Naive thymus-derived CD4-positive, alpha-beta T cell (primary cell): ENCODE measurements at places on chromosomes 1 and 21. TPM values are rescaled to one million over a fixed set of nuclear protein-coding genes. Genes with fewer than 3 reads are reported as not detected.

GRCh38 chr1:99723251-99723650, 43.2 kb downstream of the FRRS1 start:
- no peaks in the 10 kb centered on the region for H3K27me3 ChIP-seq
- no peaks in the 10 kb centered on the region for H3K36me3 ChIP-seq
- no peak overlapping the region for H3K27ac ChIP-seq
- no peaks in the 10 kb centered on the region for H3K4me1 ChIP-seq
- H3K4me3 ChIP-seq = no peak overlapping the region

The DYRK1A gene
- 7.6 TPM for polyA plus RNA-seq

The AIM2 gene
- not detected for polyA plus RNA-seq

DNA sequence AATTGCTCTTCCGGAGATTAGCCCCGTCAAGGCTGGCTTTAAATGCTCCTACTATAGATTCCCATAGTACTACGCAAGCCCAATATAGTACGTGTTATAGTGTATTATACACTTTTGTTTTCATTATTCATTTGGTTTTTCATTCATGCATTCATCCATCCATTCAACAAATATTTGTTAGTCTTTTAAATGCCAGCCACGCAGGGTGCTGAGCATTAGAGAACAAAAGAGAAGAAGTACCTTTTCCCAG, 513 bp upstream of the RAB3GAP2 start:
- DNase-seq = no peak
- H3K27me3 ChIP-seq = no peaks in the 10 kb centered on the region
- H3K36me3 ChIP-seq = no peaks in the 10 kb centered on the region
- peak overlapping the region; percentile 98 for H3K27ac ChIP-seq

GRCh38 chr1:246146804-246147523, 360.1 kb downstream of the SMYD3 start:
- DNase-seq = no peak
- H3K27ac ChIP-seq = no peak overlapping the region
- no peak overlapping the region for H3K4me3 ChIP-seq
- H3K36me3 ChIP-seq = no peaks in the 10 kb centered on the region
- no peaks in the 10 kb centered on the region for H3K27me3 ChIP-seq

DNA sequence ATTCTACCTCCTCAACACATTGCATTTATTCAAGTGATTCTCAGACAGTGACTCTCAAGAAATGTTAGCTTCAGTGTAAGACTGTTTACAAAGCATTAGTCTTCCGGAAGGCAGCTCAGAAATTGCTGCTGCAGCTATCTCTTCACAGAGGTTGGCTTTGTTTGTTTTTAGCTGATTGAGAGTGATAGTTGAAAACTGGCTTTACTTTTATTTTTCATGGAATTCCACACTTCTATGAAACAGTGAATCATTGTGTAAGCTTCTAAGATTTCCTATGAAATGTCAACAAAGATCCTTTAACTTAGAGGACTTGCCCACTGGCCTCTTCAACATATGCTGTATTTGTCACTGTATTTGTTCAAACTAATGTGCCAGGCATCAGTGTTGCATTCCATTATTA, 121.3 kb downstream of the TNNI3K start:
- H3K36me3 ChIP-seq = no peaks in the 10 kb centered on the region
- H3K27ac ChIP-seq = no peak overlapping the region
- no peak for DNase-seq
- no peaks in the 10 kb centered on the region for H3K4me1 ChIP-seq
- H3K27me3 ChIP-seq = no peaks in the 10 kb centered on the region

- peak overlapping the region; percentile 62 for H3K4me3 ChIP-seq
- H3K4me1 ChIP-seq = peaks cover 22% of the 10 kb centered on the region
- no peaks in the 10 kb centered on the region for H3K27me3 ChIP-seq
- DNase-seq = peak; percentile 18
- peaks cover 17% of the 10 kb centered on the region for H3K36me3 ChIP-seq
- H3K27ac ChIP-seq = peak overlapping the region; percentile 72
Observed at GRCh38 chr21:43866659-43867331, 1.8 kb downstream of the AGPAT3 start.

GRCh38 chr1:32900371-32900955, 726 bp downstream of the TMEM54 start:
- peaks cover 11% of the 10 kb centered on the region for H3K27me3 ChIP-seq
- DNase-seq = no peak
- H3K4me3 ChIP-seq = peak overlapping the region; percentile 30
- no peaks in the 10 kb centered on the region for H3K36me3 ChIP-seq
- H3K4me1 ChIP-seq = peaks cover 5% of the 10 kb centered on the region

DNA sequence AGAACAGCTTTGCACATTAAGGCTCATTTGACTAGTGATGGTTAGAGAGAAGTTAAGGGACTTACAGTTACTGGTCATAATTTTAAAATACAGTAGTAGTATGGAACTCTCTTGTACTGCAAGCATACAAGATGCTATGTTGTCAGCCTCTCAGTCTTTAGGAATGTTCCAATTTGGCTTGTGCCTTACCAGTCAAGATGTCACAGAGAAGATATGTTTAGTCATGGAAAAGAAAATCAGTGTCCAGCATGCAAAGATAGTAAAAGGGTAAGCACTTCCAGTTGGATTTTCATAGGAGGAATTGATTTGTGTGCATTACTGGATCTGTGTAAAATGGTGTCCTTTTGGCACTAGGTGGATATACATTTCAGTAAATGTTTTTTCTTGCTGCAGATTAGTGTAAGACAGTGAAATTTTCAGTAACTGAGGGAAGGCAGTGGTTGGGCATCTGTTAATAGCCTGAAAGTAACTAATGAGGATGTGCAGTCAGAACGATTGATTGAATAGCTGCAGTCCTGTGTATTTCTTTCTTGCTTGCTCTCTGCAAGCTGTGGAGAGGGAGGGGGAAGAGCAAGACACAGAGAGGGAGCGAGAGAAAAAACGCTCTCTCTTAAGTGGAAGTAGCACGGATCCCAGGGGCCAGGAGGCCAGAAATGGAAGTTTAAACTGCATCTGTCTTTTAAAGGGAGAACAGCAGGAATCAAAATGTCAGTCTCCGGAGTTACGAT, 108.2 kb downstream of the CLEC20A start:
- no peaks in the 10 kb centered on the region for H3K36me3 ChIP-seq
- no peaks in the 10 kb centered on the region for H3K4me1 ChIP-seq
- no peak for DNase-seq
- H3K4me3 ChIP-seq = no peak overlapping the region
- H3K27me3 ChIP-seq = no peaks in the 10 kb centered on the region
- H3K27ac ChIP-seq = no peak overlapping the region

DNA sequence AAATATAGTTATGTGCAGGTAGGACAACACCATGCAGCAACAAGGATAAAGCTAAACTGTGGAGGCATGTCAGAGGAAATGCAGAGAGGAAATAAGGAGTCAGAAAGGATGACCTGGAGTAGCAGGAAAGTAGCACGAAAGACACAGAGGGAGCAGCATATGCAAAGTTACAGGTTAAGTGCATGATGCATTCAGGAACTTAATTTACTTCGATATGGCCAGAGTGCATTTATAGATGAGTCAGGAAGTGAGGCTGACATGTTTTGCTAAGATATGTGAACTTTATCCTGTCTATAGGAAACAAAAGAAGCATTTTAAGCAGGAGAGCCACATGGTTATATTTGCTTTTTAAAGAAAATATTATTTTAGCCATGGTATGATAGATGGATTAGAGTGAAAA, 15.4 kb upstream of the MUTYH start:
- no peak for DNase-seq
- H3K27ac ChIP-seq = no peak overlapping the region
- H3K27me3 ChIP-seq = no peaks in the 10 kb centered on the region
- H3K36me3 ChIP-seq = no peaks in the 10 kb centered on the region
- no peaks in the 10 kb centered on the region for H3K4me1 ChIP-seq

DNA sequence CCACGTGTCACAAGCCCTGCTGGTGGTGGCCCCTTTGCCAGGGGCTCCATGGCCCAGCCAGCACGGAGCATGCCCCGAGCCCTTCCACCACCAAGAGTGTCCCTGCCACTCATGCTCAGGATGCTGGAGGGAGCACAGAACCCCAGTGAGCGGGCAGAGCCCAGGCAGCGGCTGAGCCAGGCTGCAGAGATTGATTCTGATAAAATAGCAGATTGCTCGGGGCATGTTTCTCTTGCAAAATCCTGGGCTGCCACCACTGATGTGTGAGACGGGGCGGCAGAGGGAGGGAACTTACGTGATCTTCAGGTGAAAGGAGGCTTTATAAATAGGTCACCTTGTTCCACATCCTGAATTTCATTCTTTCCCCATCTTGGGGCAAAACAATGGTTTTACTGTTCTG, 53.2 kb downstream of the SPSB1 start:
- no peak overlapping the region for H3K4me3 ChIP-seq
- H3K36me3 ChIP-seq = no peaks in the 10 kb centered on the region
- H3K27me3 ChIP-seq = no peaks in the 10 kb centered on the region
- DNase-seq = no peak
- no peak overlapping the region for H3K27ac ChIP-seq

- H3K27me3 ChIP-seq = no peaks in the 10 kb centered on the region
- no peak overlapping the region for H3K4me3 ChIP-seq
- no peak overlapping the region for H3K27ac ChIP-seq
- no peak for DNase-seq
- no peaks in the 10 kb centered on the region for H3K4me1 ChIP-seq
Observed at GRCh38 chr21:18417141-18417790, 13.7 kb upstream of the TMPRSS15 start.

DNA sequence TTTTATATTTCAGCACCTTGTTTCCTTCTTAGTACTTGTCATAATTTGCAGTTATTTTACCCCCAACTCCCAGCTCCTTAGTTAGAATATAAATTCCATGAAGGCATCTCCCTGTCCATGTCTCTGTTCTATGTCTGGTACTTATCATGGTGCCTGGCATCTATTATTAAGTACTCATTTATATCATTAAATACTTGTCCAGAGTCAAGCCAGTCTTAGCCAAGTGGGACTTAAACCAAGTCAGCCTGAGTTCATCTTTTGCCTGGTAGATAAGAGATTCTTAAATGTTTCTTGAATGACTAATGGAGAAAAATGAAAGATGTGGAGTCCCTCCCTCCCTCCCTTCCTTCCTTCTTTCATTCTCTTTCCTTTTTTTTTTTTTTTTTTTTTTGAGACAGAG, 9.4 kb downstream of the SLC25A44 start:
- H3K27me3 ChIP-seq = no peaks in the 10 kb centered on the region
- H3K4me1 ChIP-seq = peaks cover 3% of the 10 kb centered on the region
- DNase-seq = no peak

DNA sequence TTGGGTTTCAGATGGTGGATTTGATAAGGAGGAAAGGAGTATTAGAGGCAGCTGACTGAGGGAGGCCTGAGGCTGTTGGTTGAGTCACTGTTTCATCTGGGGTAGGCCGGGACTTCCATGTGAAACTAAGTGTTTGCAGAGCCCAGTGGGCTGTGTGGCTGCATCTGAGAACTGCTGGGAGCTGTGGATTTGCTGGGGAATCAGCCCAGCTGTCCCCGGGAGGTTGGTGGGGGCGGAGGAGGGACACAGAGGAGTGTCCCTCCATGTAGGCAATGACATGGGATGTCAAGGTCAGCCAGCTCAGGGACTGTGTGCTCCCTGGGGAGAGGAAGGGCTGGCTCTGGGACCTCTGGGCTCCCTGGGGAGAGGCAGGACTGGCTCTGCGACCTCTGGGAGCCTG, 36.4 kb downstream of the SLC2A7 start:
- no peak overlapping the region for H3K4me3 ChIP-seq
- no peaks in the 10 kb centered on the region for H3K36me3 ChIP-seq
- DNase-seq = no peak
- peaks cover 4% of the 10 kb centered on the region for H3K4me1 ChIP-seq
- no peak overlapping the region for H3K27ac ChIP-seq

DNA sequence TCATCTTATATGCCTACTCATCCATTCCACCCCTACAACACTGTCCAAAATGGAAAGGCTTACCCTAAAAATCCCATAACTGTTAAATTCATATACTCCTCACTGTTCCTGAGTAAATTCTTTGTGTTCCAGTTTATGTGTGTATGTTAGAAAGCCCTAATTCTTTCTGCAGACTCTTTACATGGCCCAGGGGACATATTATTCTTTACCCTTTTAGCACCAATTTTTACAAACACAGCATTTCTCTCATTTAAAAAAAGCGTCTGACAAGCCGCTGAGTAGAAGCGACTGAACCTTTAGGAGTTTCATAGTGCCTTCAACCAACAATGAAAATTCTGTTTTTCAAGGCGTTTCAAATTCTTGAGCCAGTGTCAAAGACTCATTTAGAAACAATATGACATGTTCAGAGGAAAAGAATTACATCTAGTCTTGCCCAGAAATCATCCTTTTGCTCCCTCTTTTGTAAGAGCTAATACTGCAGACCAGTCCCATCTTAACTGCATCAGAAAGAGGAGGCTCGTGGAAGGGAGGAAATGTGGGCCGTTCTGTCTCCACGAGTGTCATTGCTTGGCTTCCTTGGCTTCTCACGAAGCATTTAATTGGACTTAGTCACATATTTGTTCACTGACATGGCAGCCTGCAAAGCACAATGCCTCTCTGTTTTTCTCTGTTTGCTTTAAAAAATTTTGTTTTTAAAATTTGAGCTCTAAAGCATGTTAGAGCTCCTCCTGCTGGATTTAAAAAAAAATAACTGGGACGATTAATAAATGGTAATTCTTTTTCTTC, 21.3 kb upstream of the C1orf105 start:
- H3K27me3 ChIP-seq = no peaks in the 10 kb centered on the region
- peak overlapping the region; percentile 12 for H3K4me3 ChIP-seq
- H3K4me1 ChIP-seq = peaks cover 30% of the 10 kb centered on the region

- no peak overlapping the region for H3K4me3 ChIP-seq
- no peak overlapping the region for H3K27ac ChIP-seq
- DNase-seq = no peak
- no peaks in the 10 kb centered on the region for H3K4me1 ChIP-seq
- no peaks in the 10 kb centered on the region for H3K36me3 ChIP-seq
- H3K27me3 ChIP-seq = no peaks in the 10 kb centered on the region
Observed at GRCh38 chr1:168720839-168721238, 8.2 kb downstream of the DPT start.

DNA sequence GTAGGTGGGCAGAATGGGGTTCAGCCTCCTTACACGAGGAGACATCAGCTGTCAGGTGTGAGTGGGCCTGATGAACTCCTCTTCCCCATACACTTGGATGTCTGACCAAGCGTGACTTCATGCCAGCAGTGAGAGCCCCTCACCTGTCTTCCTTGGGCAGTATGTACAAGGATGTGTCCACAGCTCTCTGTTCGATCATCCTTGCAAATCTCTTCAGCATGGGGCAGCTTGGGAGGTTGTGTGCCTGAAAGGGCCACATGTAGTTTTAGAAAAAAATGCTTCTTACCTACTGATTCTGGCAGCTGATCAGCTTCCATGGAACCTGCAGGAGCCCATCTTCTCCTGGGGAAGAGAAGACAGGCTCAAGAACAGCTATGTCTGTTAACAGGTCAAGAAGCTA, 18.0 kb downstream of the ACP6 start:
- peaks cover 20% of the 10 kb centered on the region for H3K4me1 ChIP-seq
- peaks cover 9% of the 10 kb centered on the region for H3K36me3 ChIP-seq
- no peak for DNase-seq
- H3K27ac ChIP-seq = no peak overlapping the region
- no peaks in the 10 kb centered on the region for H3K27me3 ChIP-seq
- no peak overlapping the region for H3K4me3 ChIP-seq

The SLC35F3 gene
- polyA plus RNA-seq = 0.96 TPM

The KCNA2 gene
- not detected for polyA plus RNA-seq

The DCST2 gene
- not detected for polyA plus RNA-seq

GRCh38 chr1:240888039-240888786, 276.3 kb upstream of the GREM2 start:
- no peaks in the 10 kb centered on the region for H3K36me3 ChIP-seq
- no peak for DNase-seq
- no peak overlapping the region for H3K27ac ChIP-seq

GRCh38 chr1:60947367-60947766, 135.0 kb upstream of the NFIA start:
- H3K4me3 ChIP-seq = no peak overlapping the region
- H3K4me1 ChIP-seq = no peaks in the 10 kb centered on the region
- no peaks in the 10 kb centered on the region for H3K36me3 ChIP-seq
- no peak for DNase-seq
- no peak overlapping the region for H3K27ac ChIP-seq
- H3K27me3 ChIP-seq = no peaks in the 10 kb centered on the region
